ENCODE measurements at places on chromosomes 16 and 17.
A peak's percentile ranks its signal among the peaks of the same experiment; 100 is the strongest.

DNA sequence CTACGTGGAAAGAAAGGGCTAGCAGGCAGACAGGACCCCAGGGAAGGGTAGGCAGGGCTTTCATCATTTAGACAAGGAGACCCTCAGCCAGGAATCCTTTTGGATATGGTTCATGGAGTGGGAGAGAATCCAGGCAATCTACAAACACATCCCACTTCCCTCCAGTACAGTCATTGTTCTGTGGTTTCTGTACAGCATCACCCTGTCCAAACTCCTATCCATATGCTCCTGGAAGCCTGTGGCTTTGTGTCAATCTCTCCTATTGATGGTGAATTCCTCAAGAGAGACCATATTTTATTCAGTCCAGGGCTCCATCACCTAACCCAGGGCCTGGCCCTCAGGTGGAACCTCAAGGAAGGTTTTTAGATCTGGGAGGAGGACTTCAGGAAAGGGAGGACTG, 99.2 kb downstream of the SPACA3 start:
- no peak for DNase-seq

GRCh38 chr17:31198026-31198425, 99.0 kb downstream of the OMG start:
- no peak for DNase-seq

DNA sequence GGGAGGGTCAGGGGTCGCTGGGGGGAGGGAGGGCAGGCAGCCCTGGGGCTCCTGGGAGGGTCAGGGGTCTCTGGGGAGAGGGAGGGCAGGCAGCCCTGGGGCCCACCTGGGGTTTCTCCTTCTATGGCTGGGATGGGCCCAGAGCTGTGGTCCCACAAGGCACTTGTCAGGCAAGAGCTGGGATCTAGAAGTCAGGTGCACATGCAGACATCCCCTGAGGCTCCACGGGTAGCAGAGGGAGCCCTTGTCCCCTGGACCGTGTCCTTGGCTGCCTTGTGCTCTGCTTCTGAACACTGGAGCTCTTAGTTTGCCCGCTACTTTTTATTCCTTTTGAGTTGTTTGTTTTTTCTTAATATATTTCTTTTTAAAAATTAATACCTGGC, 1.8 kb downstream of the TUBB3 start:
- no peak for DNase-seq

DNA sequence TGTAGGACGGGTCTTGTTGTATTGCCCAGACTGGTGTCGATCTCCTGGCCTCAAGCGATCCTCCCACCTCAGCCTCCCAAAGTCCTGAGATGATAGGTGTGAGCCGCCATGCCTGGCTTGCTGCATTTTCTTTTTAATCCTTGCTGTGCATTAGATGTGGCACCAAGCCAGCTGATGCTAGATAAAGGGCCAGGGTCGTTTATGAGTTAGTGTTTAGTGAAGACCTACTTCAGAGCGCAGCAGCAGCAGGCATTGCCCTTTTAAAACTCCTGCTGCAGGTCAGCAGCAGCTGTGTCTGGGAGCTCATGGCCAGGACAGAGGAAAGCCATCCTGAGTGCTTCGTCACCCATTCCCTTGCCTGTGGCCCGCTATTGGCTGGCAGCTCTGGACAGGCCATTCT, 237.3 kb downstream of the CCDC182 start:
- DNase-seq, result no peak

GRCh38 chr17:17015230-17015629, 27.0 kb upstream of the MPRIP start:
- DNase-seq, result no peak

GRCh38 chr16:88558457-88559442, 11.5 kb upstream of the ZC3H18 start:
- no peak for DNase-seq

DNA sequence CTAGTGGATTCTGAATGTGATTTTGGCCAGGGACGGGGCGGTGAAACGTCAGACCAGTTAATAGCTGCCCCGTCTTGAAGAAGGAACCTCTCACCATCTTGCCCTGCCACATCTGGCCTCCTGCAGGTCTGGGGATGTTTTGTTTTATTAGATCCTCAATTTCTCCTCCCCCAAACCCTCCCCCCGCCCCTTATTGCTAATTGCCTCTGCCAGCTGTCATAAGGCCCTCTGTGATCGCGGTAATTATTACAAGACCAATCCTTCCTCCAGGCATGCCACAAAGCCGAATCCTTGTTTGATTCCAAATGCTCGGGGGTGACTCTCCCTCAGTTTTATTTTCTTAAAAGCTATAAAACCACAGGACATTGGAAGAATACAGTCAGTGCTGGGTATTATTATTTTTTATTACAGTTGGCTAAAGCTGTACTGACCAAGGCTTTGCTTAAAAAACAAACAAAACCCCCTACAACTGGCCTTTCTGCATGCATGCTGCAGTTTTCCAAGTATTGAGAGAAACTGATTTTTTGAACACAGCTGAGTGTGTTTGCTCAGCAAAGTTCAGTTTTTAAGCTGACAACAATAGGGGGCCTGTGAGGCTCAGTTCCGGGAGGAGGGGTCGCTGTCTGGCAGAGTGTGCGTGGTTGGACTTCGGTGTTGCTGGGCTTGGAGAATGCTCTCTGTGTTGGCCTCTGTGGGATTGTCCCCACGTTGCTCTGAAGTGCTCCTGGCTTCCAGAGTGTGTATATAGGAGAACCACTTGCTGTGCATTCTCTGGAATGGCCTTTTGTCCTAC, 1.7 kb downstream of the KSR1 start:
- no peak for DNase-seq

GRCh38 chr16:57751539-57752202, 16.1 kb downstream of the KATNB1 start:
- DNase-seq, result no peak

DNA sequence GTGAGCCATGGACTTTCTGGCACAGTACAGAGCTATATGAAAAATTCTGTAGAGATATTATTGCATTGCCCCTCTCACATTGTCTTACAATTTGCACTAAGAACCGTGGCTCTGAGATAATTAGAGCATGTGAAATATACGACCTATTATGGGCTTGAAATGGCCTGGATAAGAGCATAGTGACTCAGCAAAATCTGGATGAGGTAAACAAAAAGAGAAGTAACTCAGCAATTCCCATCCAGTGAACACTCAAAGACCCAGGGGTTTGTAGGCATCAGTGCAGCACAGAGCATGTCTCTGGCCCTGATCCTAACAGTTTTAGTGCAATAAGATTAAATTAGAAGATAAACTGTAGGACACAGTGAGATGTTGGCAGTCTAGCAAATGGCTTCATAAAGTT, 317.2 kb upstream of the MYOCD start:
- DNase-seq, result no peak

DNA sequence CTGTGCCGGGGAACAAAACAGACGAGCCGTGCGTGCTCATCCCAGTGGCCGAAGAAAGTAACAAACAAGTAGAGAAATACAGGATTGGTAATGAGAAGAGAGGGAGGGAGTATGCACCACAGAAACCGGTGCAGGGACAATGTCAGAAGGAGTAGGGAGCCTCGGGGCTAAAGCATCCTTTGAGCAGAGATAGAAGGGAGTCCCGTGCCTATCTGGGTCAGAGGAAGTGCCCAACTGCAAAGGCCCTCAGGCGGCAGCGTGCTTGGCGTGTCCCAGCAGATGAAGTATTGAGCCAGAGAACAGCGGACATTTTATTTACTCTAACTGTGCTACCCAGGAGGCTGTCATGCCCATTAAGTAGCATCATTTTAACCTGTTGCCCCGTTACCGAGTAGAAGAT, 114.9 kb upstream of the CACNG5 start:
- DNase-seq, result no peak

DNA sequence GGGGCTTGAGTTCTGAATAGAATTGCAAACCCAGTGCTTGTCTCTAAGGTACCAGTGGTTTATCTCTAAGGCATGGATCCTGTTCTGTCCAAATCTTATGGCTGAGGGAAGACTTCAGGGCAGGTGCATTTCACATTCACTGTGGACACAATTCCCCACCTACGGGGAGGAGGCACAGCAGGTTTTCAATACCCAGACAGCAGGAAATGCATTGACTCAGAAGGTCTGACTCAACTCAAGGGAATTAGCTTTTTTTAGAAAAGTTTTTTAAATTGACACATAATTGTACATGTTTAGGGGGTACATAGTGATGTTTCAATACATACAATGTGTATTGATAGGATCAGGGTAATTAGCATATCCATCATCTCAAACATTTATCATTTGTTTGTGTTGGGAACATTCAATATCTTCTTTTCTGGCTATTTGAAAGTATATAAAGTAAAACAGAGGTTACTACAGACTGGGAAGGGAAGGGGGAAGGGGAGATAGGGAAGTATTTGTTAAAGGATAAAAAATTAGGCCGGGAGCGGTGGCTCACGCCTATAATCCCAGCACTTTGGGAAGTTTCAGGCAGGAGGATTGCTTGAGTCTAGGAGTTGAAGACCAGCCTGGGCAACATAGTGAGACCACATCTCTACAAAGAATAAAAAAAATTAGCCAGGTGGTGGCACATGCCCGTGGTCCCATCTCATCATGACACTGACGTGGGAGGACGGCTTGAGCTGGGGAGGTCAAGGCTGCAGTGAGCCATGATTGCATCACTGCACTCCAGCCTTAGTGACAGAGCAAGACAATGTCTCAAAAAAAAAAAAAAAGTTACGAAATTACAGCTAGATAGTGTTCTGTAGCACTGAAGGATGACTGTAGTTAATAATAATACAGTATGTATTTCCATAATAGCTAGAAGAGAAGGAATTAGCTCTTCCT, 54.9 kb downstream of the RGS9 start:
- DNase-seq, result no peak

- DNase-seq, result peak; percentile 55
Observed at GRCh38 chr17:58337210-58337599, 8.6 kb upstream of the TSPOAP1 start.

GRCh38 chr17:74089869-74090464, 113.5 kb upstream of the RPL38 start:
- DNase-seq, result no peak

- no peak for DNase-seq
Observed at GRCh38 chr17:80449194-80449929, 27.0 kb downstream of the NPTX1 start.

DNA sequence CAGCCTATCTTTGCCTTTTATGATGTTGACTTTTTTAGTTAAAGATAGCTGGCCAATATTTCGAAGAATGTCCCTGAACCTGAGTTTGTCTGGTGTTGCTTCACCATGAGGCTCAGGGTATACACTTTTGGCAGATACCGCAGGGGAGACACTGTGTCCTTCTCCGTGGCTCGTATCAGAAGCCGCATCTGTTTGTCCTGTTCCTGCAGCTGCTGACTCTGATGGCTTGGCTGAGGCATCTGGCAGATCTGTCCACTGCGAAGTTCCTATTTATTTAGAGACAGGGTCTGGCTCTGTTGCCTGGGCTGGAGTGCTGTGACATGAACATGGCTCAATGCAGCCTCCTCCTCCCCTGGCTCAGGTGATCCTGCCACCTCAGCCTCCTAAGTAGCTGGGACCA, 93.5 kb downstream of the CRISPLD2 start:
- DNase-seq, result no peak

- no peak for DNase-seq
Observed at GRCh38 chr16:17225541-17225940, 245.2 kb downstream of the XYLT1 start.

DNA sequence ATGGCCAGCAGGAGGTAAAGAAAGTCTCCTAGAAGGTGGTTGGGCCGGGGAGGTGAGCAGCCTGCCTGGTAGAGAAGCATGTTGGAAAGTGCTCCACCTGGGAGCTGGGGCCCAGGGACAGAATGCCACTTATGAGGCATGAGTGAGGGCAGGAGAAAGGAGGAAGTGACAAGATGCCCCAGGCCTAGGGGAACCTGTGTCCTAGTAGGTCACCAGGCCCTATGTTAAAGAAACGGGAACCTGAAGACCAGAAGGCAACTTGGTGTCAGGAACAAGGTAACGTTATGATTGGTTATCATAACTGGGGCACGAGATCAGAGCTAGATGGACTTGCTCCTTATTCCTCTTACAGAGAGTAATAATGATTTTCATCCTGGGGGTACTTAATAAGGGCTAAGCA, 34.3 kb downstream of the PITPNC1 start:
- DNase-seq, result no peak

DNA sequence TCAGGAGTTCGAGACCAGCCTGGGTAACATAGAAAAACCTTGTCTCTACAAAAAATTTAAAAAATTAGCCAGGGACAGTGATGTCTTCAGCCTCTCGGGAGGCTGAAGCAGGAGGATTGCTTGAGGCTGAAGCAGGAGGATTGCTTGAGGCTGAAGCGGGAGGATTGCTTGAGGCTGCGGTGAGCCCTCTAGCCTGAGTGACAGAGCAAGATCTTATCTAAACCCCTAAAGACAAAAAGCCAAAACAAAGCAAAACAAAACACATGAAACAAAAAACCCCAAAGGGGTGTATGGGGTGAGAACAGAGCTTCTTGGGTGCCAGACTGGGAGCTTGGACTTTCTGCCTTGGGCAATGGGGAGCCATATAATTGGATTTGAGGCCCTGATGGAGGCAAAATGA, 2.6 kb downstream of the SPNS3 start:
- DNase-seq, result no peak

DNA sequence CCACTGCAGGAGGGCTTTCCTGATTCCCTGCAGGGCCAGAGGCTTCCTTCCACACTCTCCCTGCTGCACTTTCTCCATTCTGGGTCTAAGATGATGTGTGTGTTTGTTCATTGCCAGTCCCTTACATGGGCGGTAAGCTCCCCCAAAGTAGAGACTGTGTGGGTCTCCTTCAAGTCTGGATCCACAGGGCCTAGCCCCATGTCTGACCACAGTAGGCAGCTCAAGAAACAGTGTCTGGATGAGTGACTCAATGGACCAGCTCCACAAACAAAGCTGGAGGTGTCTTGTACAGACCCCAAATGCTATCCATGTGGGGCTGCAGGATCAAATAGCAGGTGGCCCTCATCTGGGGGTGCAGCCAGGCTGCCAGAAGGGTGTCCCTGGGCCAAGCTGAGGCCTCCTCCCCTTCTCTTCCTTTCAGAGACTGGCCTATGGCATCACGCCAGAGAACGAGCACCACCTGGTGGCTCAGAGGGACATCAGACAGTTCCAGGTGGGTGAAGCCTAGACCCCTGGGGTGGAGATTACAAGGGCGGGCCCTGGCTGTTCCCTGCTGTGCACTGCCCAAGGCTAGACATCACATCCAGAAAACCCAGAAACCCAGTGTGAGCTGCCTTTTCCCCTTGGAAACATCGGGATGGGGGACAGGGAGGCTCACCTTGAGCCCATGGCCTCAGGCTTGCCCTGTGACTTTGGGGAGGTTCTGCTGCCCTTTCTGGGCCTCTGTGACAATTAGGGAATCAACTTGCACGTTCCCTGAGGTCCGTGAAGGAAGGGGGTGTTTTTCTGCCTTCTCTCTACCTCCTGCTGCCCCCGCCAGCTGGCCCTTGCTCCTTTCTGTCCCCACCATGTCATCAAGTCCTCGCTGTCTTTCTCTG, 45.9 kb downstream of the SLC6A2 start:
- DNase-seq, result no peak

DNA sequence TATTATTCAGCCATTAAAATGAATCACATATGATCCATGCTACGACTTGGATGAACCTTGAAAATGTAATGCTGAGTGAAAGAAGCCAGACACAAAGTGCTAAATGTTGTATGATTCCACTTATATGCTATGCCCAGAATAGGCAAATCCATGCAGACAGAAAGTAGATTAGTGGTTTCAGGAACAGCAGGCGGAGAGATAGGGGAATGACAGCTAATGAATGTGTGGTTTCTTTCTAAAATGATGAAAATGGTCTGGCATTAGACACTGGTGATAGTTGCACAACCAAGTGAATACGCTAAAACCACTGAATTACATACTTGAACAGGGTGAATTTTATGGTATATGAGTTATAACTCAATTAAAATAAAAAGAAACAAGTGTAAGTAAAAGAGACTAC, 121.8 kb upstream of the NOG start:
- no peak for DNase-seq

GRCh38 chr16:30535777-30536190, 1.1 kb upstream of the ZNF747 start:
- DNase-seq, result no peak
